AG04449 (cell line): ENCODE measurements at places on chromosomes 1 and 21.

DNA sequence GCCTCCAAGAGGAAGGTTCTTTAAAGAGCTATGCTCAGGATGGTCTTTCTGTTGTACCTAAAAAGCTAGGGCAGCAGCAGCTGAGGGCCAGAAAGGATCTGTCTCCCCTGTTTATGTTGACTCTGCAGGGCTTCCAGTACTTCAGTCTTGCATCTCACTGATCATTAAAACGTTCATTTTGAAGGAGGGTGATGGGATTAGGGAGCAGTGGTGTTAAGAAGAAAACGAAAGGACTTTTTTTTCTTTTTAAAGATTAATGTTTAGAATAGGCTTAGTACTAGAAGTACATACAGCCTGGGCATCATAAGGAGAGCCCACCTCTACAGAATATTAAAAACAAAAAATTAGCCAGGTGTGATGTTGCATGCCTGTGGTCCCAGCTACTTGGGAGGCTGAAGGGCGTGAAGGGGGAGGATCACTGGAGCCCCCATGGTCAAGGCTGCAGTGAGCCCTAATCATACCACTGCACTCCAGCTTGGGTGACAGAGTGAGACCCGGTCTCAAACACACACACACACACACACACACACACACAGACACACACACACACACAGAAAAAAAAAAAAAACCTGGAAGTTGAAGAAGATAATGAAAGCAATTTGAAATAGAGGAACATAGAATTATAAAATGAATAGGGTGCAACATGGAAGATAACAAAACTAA lies 2.9 kb downstream of the CR1L start:
- no peak for DNase-seq

GRCh38 chr1:91400133-91400725 lies 4.4 kb downstream of the HFM1 start:
- no peak for DNase-seq

- no peak for DNase-seq
These were observed 910 bp downstream of the RUNX1 start for GRCh38 chr21:35048183-35048601.

DNA sequence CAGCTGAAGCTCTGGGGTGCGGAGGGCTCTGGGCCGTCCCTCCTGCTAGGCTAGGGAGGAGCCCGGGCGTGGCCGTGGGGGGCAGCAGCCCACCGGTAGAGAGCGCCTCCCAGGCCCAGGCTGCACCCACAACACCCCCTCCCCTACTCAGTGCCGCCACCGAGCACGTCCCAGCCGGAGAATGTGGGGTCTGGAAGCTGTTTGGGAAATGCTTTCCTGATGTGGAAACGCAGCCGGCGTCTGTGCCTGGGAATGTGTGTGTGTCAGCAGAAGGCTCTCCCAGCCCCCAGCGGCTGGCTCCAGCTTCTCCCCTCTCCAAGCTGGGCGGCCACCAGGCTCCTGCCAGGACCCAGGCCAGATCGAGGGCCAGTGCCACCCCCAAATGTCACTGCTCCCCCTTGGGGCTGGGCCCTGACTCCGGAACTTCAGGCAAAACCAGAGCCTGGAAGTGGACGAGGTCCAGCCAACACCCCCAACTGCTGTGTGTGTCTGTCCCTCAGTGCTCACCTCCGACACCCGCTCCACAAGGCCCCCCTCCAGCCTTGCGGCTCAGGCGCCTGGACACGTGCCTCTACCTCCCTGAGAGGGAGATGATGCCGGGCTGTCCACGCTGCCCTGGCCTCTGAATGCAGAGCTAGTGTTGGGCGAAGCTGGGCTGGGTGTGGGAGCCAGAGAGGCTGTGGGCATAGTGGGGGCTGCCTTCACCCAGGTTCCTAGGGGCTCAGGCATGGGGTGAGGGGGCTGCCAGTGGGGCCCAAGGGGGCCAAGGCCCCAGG lies 74.7 kb downstream of the MEGF6 start:
- no peak for DNase-seq

DNA sequence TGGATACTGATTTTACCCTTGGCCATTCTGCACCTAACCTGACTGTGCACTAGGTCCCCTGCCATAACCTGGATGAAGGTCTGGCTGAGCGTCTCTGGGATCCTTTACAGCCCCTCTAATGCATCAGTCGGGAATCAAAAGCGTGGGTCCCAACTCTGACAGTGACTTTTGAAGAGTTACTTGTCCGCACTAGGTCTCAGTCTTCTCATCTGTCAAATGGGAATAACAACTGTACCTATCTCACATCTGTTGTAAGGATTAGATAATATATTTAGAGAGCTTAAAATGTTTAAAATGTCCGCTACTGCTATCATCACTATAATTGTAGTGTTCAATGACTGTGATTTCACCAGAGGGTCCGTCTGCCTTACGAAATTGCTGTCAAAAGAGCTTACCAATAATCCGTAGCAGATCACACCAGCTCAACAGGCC lies 746 bp downstream of the TADA1 start:
- DNase-seq = no peak

DNA sequence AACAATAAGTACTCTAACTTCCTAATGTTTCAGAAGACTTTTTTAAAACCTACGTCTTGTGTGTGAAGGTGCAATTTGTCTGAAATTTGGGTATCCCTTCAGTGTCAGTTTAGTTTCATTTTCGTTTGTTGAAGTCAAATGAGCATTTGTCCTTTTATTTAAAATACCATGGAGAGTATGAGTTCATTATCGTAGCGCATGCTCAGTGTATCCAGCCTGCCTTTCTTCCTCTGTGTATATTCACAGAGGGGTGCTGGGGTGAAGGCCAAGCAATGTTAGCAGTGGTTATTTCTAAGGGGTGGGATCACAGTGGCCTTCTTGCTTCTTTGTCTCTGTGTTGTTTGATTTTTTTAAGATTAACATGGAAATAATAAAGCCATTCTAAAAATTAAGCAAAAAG lies 43.2 kb downstream of the CNN3 start:
- DNase-seq = no peak

DNA sequence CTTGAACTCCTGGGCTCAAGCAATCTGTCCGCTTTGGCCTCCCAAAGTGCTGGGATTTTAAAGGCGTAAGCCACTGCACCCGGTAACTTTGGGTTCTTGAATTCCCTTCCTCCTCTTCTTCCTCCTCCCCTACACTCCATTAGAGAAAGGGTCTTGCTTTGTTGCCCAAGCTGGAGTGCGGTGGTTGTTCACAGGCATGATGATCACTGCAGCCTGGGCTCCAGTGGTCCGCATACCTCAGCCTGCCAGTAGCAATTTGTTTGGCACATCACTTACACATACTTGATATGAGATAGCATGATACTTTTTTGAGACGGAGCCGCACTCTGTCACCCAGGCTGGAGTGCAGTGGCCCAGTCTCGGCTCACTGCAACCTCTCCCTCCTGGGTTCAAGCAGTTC lies 2.2 kb downstream of the DEGS1 start:
- no peak for DNase-seq

GRCh38 chr1:109521002-109521951 lies 11.8 kb upstream of the AMIGO1 start:
- no peak for DNase-seq

DNA sequence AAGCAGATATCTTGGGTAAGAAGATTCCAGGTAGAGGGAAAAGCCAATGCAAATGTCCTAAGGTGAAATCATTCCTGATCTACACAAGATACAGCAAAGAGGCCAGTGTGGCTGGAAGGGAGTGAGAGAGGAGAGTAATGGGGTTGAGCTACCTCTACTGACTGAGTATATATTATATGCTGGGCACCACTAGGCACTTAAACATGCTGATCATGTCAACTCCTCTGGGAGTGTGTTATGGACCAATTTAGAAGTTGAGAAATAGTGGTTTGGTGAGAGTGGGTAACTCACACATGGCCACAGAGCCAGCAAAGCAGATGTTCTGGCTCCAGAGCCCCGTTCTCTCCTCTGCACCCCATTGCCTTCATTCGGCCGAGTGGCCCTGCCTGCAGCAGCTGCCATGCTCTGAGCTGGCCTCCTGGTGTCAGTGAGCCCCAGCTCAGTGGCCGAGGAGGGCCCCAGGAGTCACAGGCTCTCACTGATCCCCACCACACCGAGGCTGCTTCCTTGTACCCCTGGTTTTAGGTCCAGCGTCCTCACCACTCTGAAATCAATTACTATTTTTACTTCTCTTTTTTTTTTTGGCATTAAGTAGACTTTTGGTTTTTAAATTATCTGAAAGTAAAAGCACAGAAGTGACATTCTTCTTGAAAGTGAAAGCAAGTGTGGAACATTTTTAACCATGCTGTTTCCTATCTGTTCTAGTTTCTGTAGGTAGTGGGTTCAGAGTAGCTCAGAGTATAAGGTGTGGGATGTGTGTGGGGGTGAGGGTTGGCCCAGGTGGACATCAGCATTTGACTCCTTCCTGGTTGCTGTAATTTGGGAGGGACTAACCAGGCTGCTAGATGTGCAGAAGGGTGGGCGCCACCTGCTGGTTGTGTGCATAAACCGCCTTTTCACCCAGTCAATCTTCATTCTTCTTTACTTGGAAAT lies 45.8 kb upstream of the CRNN start:
- no peak for DNase-seq

GRCh38 chr21:27047283-27047657 lies 80.4 kb upstream of the ADAMTS5 start:
- DNase-seq = no peak

DNA sequence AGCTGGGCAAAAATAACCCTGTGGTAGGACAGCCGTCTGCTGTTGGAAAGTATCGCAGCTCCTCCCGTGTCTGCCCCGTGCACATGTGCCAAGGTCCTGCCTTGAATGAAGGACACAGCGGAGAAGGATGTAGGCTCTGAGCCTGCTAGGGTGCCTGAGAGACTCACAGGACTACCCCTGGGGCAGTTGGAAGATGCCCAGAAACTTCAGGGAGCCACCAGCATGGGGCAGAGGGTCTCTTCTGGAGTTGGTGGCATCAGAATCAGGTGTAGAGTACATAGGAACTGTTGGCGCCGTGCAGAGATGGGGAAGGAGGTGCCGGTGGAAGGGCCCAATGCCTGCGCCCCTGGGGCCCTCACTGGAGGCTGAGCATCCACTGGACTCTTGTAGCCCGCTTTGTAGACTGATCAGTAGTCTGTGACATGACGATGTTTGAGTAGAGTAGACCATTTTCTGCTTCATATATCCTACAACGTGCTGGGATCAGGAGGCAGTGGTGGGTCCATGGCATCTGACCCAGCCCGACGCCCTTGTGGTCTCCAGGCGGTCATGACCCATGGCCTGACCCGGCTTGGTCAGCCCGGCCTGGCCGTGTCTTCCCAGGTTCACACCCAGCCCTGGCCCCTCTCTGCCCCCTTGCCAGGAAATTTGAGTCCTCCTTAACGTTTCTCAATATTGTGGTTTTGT lies 5.3 kb upstream of the C1orf174 start:
- no peak for DNase-seq

GRCh38 chr1:2303781-2304180 lies 75.7 kb downstream of the SKI start:
- no peak for DNase-seq

GRCh38 chr1:191752342-191752741 lies 405.9 kb upstream of the RGS18 start:
- DNase-seq = no peak

GRCh38 chr1:237959838-237960237 lies 69.1 kb upstream of the ZP4 start:
- no peak for DNase-seq

GRCh38 chr21:27570306-27570868 lies 603.5 kb upstream of the ADAMTS5 start:
- peak; percentile 92 for DNase-seq

GRCh38 chr1:32939655-32940371 lies 24.8 kb downstream of the RNF19B start:
- DNase-seq = peak; percentile 74

GRCh38 chr1:33547576-33547975 lies 75.1 kb downstream of the ZSCAN20 start:
- DNase-seq = no peak

GRCh38 chr1:181128592-181129497 lies 40.3 kb downstream of the IER5 start:
- DNase-seq = no peak

GRCh38 chr1:56050911-56051310 lies 528.5 kb downstream of the PLPP3 start:
- no peak for DNase-seq

GRCh38 chr21:44455524-44456213 lies 359 bp downstream of the LRRC3 start:
- DNase-seq = no peak

GRCh38 chr1:114037631-114037890 lies 58.3 kb downstream of the OLFML3 start:
- DNase-seq = no peak

DNA sequence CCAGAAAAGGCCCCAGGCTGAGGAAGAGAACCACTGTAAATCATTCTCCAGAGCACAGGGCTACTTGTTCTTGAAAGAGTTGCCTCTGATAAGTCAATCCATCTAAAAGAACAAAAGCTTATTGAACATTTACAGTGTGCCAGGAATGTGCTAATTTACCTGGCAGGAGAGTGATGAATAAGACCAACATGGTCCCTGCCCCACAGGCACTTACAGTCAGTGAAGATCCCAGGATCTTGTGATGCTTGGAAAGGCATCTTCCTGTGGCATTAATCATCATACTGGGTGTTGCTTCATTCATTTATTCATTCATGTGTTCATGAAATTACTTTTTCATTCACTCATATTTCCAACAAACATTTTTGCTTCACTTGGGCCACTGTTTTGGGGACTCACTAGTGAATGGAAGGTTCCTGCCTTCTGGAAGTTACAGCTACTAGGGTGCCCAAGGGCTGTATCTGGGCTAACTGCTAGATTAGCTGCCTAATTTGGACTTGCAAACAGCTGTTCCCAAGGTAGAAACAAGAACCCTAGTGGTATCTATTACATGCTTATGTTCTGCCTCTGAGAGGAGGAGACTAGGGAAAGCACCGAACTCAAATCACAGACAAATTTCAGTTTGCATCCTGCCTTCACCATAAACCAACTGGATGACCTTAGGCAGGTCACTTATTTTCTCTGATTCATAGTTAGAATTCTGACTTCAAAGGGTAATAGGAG lies 133.5 kb downstream of the CLIC6 start:
- DNase-seq = no peak

DNA sequence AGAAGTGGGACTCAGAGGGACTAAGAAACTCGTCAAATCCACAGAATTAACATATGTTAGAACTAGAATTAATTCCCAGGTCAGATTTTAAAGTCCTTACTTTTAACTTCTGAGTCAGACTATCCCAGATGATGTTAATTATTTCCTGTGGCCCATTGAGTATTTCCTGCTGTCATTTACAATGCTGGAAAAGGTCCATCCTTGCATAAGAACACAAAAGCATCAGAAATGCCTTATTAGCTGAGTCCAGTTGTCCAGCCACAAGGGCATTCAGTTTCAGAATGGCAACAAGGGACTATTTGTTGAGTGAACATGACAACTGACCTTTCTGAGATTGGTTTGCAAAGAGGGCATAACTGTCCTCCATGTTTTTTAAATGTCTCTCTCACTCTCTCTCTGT lies 16.5 kb upstream of the HIVEP3 start:
- no peak for DNase-seq

GRCh38 chr1:156689035-156689952 lies 12.1 kb upstream of the NES start:
- no peak for DNase-seq

- no peak for DNase-seq
These were observed 963.4 kb upstream of the ADGRL4 start for GRCh38 chr1:79969886-79970285.

- peak; percentile 91 for DNase-seq
These were observed 18.6 kb upstream of the SLC6A9 start for GRCh38 chr1:44049839-44050238.
